ENCODE measurements at places on chromosomes 13 and 19.

DNA sequence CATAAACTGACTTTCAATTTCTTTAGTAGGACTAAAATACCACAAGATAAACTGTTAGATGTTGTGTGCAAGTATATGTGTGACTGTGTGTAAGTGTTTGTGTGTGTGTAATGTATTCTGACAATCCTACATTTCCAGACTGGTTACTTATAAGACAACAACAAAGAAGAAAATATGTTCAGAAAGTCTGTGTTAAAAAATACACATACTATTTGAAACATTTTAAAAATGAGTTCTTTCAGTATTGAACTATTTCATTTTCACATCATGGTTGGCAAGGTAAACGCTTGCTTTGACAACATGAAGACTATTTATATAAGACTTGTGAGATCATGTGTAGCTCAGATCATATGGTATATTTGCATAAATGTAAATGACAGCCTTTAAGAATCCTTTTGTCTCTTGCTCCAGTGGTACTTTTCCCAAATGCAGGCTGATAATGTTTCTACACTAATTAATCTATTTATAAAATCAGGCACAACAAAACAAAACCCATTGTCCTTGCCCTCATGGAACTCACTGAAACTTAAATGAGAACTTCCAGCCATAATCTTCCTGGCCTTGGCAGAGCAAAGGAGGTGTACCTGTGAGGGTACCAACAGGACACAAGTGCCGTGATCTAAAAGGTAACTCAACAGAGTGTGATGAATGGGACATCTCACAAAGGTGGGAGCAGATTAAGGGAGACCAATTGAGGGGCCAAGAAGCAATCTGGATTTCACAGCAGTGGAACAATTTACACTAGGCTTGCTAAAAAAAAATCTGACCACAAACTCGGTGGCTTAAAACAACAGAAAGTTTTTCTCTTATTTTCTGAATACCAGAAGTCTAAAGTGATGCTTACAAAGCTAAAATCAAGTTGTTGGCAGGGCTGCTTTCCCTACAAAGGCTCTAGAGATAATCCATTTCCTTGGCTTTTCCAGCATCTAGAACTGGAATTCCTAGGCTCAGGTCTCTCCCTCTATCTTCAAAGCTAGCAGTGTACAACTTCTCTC lies 349.0 kb downstream of the TBC1D4 start:
- peak; percentile 24 for DNase-seq

GRCh38 chr13:113411216-113412023 lies 41.9 kb downstream of the ADPRHL1 start:
- peak; percentile 75 for DNase-seq

DNA sequence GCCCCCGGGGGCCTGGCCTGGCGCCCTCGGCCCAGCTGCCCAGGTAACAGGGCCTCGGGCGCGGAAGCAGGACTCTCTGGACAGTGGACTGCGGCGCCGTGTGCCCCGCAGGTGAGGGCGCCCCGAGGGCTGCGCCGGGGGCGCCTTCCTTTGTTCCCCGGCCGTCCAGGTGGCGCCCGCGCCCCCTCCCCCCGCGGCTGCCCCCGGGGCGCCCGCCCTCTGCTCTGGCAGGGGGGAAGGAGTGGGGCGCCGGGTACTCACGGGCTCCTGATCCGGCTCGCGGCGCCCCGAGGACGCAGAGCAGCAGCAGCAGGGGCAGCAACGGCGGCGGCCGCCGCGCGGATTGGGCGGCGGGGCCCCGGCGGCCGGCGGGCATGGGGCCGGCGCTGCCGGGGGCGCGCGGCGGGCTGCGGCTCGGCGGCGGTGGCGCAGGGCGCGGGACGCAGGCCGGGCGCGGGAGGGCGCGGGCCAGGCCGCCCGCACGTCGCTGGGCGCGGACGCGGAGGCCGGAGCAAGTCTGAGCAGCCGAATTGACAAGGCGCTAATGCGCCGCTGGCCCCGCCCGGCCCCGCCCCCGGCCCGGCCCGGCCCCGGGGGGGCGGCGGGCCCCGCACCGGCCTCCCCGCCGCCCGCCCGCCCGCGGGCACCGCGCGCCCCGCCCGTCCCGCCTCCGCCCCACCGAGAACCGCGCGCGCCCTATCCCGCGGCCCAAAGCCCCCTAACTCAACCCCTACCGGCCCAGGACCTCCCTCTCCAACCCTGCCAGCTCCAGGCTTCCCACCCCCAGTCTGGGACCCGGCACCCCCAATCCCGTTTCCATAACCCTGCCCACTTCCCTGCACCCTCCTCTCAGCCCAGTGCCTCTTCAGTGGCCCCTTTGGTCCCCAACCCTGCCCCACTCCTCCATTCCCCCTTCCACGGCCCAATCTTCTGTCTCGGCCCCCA lies at the start of gene CRLF1:
TSS of gene CRLF1 (minus strand) at position 519 of the 945 bp plus-strand sequence. CDS start at position 376, 143 bp downstream.
- no peak for DNase-seq

DNA sequence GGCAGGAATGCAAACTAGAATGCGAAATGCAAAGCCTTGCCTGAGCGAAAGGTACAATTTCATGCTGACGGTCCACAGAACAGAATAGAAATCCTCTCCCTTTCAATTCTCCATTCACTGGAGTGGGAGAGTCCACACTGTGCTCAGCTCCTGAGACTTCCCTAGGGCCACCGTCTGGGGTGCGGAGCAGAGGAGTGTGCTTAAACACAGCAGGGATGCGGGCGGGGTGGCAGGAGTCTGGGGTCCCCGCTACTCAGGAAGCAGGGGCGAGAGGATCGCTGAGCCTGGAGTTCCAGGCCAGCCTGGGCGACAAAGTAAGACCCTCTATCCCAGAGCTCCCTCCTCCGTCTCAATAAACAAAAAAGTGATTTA lies 552 bp upstream of the ZNF816 start:
- no peak for DNase-seq

DNA sequence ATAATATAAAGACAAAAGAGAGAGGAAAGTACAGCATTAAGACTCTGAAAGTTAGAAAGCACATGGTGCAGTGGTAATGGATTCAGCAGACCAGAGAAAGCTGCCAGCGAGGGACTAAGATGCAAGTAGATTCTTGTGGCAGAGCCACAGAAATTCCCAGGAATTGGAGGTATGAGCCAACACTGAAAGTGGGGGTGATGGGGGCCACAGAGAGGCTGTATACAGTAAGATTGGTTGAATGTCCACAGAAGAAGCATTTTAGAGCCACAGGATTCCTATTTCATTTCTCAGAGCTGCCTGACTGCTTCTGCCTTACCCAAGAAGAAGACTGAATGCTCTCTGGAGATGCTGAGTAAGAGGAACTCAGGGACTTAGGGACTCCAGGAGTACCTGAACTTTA lies 295.0 kb downstream of the LMO7 start:
- DNase-seq, result no peak

DNA sequence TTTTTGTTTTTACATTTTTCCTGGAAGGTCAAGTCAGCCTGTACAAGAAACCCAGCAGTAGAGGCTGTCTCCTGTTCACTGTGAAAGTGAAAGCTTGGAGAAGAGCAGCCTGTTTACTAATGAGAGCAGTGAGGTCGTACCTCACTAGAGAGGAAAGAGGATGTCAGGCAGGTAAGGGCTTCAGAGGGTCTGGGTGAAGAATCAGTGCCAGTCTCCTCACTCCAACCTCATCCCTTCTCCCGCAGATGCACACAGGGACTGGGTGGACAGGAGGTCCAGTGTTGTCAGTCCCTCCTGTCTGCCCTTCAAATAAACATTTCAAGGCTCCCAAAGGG lies 462.5 kb downstream of the KLF5 start:
- DNase-seq, result no peak

DNA sequence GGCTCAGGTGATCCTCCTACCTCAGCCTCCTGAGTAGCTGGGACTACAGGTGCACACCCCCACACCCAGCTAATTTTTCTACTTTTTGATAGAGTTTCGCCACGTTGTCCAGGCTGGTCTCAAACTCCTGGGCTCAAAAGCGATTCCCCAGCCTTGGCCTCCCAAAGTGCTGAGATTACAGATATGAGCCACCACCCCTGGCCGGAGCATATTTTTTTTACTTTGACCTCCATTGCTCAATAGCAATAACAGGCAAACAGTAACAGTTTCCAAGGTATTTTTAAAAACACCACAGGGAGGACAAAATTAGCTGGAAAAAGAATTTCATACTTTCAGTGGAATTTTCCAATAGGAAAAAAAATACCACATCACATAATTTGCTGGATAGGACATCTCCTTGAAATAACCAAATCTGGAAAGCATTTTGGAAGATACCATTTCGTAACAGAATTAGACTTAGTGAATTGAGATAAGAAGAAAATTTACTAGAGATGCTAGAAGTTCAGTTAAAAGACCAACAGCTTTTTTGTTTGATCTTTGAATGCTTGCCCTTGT lies 5.2 kb downstream of the DUXA start:
- DNase-seq, result no peak

GRCh38 chr13:81305928-81306327 lies 965.0 kb upstream of the SPRY2 start:
- no peak for DNase-seq
